ENCODE measurements at places on chromosomes 7 and 10.

- no peak for DNase-seq
Observed at GRCh38 chr7:88628363-88629085, 131.0 kb upstream of the ZNF804B start.

DNA sequence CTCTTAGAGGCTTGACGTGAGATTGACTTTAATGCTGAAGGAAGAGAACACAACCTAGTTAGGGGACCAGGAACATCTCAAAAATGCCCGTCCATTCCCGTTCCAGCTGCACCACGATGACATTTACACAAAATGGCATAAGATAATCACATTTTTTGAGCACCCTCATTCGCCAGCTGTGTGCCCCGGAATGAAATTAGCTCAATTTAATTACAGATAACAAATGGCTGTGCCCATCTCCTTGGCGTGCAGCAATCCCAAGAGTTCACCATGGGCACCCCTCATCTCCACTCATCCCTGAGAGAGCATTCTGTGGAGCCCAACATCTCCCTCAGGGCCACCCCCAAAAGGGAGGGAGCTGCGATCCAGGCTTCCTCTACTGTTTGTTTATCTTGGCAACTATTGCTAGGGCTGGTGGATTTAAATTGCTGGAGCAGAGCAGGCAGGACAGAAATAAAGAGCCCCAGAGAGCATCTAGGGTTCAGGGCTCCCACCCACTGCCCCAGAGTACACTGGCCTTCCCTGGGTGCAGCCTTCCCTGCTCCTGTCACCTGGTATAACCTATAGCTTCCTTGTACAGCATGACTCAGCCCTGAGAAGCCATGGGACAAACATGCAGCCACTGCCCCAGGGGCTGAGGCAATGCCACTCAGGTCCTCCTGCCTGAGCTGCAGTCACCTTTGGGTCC is 263.5 kb downstream of the ZEB1 start:
- no peak for DNase-seq

DNA sequence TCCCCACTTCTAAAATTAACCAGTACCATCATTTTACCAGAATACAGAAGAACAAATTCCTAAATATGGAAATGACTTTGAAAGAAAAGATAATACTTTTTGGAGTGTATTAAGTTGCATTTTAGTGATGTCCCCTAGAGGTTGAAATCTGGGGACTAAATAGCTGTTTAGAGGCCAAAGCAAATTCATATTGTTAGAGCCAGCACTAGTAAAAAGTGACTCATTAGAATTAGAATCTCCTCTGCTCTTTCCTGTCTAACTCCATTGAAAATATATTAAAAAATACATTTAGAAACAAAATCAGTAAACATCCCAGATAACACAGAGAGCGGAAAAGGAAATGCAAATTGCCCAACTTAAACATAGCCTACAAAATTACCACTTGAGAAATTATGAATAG is 1189.6 kb upstream of the C7orf33 start:
- DNase-seq: no peak

- no peak for DNase-seq
Observed at GRCh38 chr7:117082647-117083046, 129.3 kb downstream of the ST7 start.

- DNase-seq: no peak
Observed at GRCh38 chr7:29900745-29901144, 88.9 kb downstream of the SCRN1 start.

GRCh38 chr7:2761131-2761624 is 73.2 kb downstream of the AMZ1 start:
- DNase-seq: no peak

DNA sequence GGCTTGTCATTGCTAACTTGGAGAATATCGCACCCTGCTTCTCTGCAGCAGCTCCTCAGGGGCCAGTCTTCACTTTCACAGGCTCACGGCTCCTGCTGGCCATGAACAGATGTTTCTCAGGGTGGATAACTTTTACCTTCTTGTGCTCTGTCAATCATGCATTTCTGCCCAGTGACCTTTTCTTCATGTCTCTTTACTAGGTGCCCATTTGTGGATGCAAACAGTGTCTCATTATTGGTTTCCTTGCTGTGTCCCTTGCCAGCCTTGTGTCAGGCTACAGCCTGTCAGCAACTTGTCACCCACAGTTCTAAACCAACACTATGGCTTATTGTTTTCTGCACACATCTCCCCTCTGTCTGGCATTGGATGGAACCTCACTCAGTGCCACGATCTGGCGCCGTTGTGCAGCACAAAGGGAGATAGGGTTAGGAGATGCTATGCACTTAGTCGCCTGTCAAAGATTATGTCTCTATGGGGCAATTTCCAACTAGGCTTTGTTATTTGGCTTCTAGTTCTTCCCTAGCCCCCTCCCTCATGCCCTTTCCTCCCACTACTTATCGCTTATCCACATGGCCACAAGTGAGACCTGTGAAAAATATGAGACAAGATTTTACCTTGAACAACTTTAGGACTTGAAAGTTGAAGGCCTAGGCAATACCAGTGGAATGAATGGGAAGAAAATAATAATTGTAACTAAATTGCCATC is 45.7 kb upstream of the NXPH1 start:
- no peak for DNase-seq

DNA sequence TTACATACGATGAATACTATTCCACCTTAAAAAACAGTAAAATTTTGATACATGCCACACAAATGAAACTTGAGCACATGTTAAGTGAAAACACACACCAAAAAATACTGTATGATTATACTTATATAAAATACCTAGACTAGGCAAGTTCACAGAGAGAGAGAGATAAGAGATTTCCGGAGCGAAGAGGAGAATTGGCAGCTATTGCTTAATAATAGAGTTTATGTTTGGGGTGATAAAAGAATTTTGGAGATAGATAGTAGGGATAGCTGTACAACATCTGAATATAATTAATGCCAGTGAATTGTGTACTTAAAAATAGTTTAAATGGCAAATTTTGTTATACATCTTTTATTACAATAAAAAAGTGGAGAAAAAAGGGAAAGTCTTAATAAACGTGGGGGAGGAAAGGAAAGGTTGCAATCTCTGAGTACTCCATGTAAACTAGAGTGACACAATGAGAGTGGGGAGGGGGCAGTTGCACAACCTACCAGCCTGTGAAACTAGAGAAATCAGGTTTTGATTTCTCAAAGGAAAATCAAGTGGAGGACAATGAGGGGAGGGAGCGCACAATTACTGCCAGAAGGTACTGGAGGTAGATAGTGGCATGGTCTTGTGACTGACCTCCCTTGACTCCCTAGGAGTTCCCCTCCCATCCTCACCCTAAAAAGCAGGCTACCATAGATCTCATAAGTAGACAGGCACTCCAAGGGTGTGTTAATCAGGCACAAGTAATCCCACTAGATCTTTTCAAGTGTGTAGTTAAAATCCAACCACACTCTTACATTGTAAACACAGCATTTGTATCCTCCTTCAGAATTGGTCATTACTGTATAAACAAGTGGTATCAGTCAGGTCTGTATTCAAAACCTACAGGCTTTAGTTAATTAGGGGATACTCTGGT is 31.6 kb upstream of the ANK3 start:
- DNase-seq: no peak

- DNase-seq: no peak
Observed at GRCh38 chr7:37442268-37442667, 6.4 kb downstream of the ELMO1 start.

Data from stimulated activated CD4-positive, alpha-beta T cell treated with anti-CD3 and anti-CD28 coated beads, TNF-alpha, amount 100 ng/mL, for 24 hours (primary cell).